Activated CD8-positive, alpha-beta memory T cell treated with anti-CD3 and anti-CD28 coated beads for 1 hour (primary cell): ENCODE measurements at places on chromosomes 3 and 15.

GRCh38 chr3:48715174-48715800 is 1.7 kb downstream of the IP6K2 start:
- DNase-seq, result no peak

DNA sequence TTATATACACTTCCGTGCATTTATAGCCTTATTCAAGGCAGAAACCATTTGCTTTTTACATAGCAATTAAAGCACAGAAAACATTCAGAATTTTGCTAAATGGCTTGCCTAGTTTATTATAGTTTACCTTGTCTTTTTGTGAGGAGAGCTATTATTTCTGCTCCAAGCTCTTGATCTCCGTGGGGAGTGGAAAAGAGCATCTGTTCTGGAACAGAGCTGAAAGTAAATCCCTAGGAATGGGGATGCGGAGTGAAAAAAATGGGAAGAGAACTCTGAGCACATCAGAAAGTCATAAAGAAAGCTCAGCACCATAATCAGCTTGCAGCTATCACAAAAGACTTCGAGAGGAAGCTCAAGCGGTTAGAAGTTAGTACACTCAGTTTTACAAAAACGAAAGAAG is 1006.7 kb downstream of the ROBO2 start:
- DNase-seq, result no peak

- DNase-seq, result no peak
Observed at GRCh38 chr3:123984957-123985356, 7.0 kb downstream of the ROPN1 start.

- no peak for DNase-seq
Observed at GRCh38 chr15:87496109-87496508, 760.4 kb downstream of the NTRK3 start.

DNA sequence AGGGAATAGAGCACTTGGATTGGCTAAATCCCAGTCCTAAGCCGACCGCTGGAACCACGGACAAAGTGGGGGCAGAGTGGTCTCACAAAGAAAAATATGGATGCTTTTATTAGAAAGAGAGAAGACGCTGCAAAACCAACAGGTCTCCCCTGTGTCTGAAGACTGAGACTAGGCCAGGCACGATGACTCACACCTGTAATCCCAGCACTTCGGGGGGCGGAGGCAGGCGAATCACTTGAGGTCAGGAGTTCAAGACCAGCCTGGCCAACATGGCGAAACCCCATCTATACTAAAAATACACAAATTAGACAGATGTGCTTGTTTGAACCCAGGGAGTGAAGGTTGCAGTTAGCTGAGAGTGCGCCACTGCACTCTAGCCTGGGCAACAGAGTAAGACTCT is 61.8 kb downstream of the ZDHHC19 start:
- no peak for DNase-seq

- no peak for DNase-seq
Observed at GRCh38 chr3:17045705-17046104, 160.9 kb downstream of the PLCL2 start.

DNA sequence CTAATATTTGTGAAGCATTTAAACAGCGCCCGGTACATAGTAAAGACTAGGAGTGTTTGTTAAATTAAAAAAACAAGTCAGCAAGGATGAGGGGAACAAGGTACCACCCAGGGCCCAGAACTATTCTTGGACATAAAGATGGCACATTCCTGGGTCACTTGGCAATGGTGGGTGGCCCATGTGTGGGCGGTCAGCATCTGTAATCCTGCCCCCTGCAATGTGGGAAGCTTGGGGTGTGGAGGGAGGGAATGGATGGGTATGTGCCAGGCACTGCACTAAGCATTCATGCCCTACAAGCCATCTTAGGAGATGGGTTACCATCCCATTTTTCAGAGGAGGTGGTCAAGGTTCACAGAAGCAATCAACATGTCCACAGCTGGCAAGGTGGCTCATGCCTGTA is 7.3 kb upstream of the C15orf39 start:
- no peak for DNase-seq

DNA sequence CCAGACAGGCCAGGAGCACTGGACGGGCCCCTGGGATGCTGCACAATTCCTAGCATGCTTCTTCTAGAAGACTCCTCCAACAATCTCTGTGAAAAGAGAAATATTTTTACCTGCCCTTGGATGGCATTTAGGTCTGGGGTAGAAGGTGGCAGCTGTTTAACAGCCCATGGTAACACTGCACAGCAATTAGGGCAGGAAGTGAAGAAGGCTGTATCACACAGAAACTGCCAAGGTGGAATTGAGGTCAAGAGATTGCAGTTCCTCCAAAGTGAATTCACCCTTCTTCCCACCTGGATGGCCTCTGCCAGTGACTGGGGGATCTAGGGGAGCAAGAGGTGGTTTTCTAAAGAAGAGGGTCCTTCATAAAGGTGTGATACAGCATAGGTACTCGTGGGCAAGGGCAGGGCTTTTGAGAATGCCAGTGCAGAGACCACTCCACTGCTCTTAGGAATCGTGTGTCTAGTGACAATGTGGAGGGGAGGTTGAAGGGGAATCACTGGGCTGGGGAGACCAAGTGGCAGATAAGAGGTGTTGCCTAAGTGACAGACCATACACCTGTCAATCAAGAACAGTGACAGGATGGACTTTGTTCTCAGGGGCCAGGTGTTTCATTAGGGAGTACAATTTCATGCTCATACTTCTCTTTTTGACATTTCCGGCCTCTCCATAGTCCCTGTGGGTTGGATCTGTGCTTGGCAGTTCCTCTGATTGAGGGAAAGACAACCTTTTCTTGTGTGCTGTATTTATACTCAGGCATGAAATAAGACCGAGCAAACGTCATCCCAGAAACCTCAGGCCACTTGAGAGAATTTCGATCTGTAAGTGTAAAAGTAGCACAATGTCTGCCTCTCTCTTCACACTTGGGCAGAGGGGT is 83.5 kb upstream of the BCL6 start:
- DNase-seq, result no peak

DNA sequence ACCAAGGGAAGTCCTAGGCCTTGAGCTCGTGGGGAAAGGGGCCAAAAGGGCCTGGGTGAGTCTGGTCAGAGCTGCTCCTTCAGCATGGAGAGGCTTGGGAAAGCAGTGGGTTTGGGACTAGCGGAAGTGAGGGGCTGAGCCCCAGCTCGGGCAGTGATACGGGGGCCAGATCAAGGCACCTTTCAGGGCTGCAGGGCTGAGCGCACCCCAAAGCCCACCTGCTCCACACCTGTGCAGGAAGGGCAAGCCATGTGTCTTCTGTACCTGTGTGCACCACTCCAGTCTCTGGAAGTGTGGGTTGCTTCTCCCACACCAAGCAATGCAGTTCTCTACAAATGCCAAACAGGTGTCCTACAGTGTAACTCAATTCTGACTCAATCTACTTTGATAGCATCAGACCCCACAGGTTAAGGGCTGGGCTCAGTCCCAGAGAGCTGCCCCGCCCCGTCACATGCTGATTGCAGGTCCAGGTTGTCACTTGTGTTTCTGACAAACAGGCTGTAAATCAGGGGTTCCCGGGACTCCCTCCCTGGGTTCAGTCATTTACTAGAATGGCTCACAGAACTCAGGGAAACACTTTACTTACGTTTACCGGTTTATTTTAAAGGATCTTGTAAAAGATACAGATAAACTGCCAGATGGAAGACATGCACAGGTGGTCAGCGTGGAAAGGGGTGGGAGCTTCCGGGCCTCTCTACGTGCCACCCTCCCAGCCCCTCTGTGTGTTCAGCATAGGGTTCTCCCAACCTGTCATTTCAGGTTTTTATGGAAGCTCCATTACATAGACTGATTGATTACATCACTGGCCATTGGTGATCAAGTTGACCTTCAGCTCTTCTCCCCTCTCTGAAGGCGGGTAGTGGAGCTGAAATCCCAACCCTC is 28.8 kb upstream of the KLF13 start:
- no peak for DNase-seq

GRCh38 chr15:68418611-68419161 is 13.3 kb downstream of the ITGA11 start:
- DNase-seq, result no peak

- no peak for DNase-seq
Observed at GRCh38 chr3:34832865-34833508, 806.3 kb upstream of the ARPP21 start.

- DNase-seq, result no peak
Observed at GRCh38 chr3:23952646-23953045, 7.6 kb downstream of the NR1D2 start.

DNA sequence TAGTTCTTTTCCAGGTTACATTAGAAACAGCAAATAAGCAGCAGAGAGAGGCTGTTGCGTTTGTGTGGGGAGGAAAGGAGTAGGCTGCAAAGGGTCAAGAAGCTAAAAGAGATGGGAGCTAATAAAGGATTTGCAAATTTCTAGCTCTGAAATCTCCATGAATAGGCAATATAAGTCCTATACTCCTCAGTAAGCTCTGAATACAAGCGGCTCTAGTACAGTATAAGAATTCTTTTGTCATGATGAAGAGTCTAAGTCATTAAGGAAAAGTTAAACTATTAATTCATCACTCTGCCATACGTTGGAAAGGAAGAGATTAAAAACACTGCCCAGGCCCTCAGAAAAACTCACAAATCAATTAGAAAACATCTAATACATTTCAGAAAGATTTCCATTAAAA is 59.3 kb downstream of the CEP152 start:
- no peak for DNase-seq

DNA sequence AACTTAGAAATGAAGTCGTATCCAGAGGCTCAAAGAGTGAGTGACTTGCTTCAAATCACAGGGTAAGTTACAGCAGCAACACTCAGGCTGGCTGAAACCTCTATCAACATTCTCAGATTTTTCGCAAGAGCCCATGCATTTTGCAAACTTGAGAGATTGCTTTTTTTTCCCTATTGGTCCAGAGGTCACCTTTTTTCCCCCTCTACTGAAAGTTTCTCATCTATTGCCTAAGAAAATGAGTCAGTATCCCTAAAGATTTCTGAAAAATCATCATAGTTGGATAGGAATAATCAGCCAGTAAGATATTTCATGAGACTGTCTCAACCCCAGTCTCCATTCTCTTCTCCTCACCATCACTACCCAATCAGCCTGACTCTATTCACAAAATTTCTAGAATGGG is 410.6 kb downstream of the FOXP1 start:
- DNase-seq, result no peak

DNA sequence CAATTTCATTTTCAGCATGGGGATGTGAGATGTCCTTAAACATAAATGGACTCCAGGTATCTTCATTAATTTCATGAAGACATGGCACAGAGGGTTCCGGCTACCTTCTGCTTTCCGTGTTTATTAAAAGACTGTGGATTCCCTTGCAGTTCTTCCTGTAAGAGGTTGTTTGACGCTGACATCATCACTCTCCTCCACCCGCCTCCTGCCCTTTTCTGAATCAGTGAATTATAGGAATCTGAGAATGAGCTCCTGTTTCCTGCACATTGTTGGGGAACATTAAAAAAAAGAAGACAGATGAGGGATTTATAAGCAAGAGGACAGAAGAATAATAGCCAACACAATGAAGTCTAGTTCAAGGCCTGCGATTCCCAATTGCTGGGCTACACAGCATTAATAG is 191.3 kb downstream of the LPP start:
- no peak for DNase-seq

- DNase-seq, result no peak
Observed at GRCh38 chr15:39974656-39975230, 40.8 kb downstream of the EIF2AK4 start.

DNA sequence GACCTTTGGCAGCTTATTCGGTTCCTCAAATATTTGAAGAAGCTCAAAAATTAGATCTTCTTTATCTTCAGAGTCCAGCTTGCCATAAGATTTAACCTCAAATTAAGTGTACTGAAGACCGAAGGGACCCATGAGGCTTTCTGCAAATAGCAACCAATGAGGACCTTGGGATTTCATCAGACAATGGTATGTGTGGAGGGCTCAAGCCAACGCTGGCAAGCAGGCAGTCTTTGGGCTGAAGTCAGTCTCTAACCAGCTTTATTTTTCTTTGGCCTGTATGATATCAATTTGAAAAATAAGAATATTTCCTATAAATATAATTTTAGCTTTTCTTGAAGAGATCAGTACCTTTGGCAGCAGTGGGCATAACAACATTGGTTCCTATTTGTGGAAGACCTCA is 692.7 kb downstream of the MCTP2 start:
- no peak for DNase-seq

GRCh38 chr3:140599009-140599408 is 78.9 kb upstream of the TRIM42 start:
- DNase-seq, result no peak

- peak; percentile 13 for DNase-seq
Observed at GRCh38 chr3:56754741-56755417, 46.9 kb downstream of the ARHGEF3 start.
